Fibroblast of skin of right quadriceps (primary cell): ENCODE measurements at places on chromosomes 1 and 21.

DNA sequence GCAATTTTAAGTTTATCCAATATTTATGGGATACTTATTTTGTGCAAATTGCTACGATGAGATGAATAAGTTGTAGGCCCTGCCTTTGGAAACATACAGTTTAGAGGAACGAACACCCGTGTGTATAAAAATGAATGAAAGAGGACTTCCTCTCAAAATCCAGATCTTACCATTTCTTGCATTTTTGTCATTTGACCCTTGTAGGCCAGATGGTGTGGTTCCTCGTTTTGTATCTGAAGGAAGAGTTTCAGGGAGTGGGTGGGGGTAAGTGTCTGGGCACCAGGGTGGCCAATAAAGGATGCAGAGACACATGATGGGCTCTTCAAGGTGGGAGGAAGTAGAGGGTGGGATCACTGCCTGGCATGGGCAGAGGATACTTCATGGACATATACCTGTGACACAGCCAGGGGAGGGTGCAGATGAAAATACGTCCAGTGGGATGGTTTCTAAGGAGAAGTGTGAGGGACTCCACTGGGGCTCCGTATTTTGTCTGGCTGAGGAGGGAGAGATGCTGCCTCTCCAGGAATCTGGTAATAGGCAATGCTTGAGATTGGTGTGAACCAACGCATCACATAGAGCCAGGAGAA, 14.4 kb downstream of the MAPKAPK2 start:
- DNase-seq: no peak

- peak; percentile 9 for DNase-seq
Measured at GRCh38 chr1:199909137-199909536, 118.4 kb upstream of the NR5A2 start.

GRCh38 chr1:228168563-228169270, 3.1 kb downstream of the IBA57 start:
- no peak for DNase-seq

- DNase-seq: no peak
Measured at GRCh38 chr1:60274422-60275290, 201.1 kb upstream of the C1orf87 start.

GRCh38 chr1:175757381-175758015, 14.1 kb upstream of the TNR start:
- peak; percentile 1 for DNase-seq

DNA sequence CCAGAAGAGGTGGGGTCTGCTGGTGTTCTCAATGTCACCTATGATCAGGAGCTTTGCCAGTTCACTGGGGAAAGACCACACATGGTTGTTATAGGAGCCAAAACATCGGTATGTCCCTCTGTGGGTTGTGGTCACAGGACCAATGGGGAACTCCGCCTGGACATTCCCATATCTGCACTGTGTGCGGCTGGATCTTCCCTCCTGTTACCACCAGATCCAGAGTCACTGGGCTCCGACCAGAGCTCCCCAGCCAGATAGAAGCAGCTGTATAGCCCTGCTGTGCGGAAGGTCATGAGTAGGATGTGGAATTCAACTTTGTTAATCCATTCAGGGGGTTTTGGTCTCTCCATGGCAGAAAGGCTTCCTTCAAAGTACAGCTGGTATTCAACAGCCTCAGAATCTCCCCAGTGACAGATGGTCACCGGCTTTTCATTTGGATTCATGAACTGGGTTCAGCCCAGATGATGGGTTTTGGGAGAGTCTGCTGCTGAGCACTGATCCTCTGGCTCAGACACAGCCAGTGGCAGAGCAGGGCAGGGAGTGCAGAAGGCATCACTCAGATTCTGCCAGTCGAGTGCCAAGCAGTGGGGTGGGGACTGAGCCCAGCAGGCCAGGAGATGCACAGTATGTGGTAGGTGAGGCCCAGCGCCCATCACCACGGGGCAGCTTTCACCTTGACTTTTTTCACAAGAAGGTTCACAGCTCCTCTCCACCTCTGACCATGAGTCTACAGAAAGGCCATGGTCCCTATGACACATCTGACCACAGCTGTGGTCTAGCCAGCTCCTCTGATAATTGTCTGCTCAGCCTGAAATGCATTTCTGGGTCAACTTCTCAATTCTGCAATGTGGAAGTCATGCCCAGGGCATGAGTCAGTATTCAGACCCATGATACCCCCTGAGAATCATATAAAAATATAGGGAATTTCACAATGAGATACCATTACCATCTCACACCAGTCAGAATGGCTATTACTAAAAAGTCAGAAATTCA, 2.9 kb upstream of the SHCBP1L start:
- DNase-seq: peak; percentile 84

GRCh38 chr1:226985239-226985838, 45.2 kb downstream of the COQ8A start:
- no peak for DNase-seq

DNA sequence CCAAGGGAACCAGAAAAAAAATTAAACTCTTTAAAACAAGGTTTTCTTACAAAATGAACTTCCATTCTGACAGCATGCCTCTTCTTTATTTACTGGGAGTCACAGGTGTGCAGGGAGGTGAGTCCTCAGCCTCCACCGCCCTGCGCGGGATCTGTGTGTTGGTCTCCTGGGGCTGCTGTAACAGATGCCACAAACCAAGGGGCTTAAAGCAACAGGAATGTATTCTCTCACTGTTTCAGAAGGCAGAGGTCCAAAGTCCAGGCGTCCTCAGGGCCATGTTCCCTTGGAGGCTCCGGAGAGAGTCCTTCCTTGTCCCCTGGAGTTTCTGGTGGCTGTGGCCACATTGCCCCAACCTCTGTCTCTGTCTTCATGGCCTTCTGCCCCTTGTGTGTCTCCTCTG, 123.6 kb upstream of the C1orf174 start:
- no peak for DNase-seq

GRCh38 chr21:35375115-35375514, 326.0 kb upstream of the RUNX1 start:
- DNase-seq: peak; percentile 94

- peak; percentile 81 for DNase-seq
Measured at GRCh38 chr1:101237229-101237837, 514 bp downstream of the S1PR1 start.

DNA sequence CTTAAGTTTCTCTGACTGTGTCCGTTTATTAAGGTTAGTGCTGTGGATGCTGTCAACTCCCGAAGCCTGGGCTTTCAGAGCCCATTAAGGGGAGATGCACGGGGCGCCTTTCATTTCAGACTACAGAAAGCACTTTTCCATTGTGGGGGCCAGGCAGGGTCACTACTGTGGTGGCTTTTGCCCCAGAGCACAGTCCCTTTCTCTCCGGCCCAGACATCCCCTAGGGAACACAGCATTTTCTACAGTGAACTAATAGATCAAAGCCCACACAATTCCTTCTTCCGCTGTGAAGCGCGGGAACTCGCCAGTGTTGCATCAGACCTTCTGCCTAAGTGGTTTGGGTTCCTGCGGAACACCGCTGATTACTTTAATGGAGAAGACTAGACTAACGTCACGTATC, 26.8 kb upstream of the MAP1LC3C start:
- no peak for DNase-seq

DNA sequence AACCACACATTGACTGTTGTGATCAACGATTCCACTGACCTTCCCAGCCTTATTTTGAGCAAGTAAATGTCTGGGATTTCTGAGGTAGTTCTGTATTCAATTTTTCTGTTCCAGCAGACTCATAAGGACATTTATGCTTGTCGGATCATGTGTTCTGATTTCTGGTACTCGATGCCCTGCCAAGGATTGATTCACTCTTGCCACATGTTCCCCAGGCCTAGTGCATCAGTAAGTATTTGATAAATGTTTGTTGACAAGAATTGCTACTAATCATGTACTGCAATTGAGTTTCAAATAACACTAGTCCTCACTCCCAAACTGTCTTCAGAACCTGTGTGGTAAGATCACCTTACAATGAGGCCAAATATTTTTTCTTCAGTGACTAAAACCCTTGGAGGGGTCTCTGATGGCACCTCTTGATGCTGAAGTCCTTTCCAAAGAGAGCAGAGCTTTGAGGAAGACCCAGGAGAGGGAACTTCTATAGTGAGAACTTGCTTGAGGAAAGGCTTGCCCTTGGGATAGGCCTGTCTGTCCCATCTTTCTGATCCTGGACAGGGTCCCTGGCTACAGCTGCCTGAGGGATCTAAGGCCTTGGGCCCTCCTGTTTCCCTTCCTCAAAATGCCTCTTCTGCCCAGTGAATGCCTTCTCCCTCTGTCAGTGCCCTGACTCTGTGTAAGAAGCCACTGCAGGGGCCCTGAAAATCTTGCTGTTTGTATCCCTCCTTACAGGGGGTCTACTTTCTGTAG, 115.8 kb upstream of the FAM78B start:
- DNase-seq: no peak

- peak; percentile 67 for DNase-seq
Measured at GRCh38 chr1:76068542-76068941, 6.0 kb upstream of the ST6GALNAC3 start.

DNA sequence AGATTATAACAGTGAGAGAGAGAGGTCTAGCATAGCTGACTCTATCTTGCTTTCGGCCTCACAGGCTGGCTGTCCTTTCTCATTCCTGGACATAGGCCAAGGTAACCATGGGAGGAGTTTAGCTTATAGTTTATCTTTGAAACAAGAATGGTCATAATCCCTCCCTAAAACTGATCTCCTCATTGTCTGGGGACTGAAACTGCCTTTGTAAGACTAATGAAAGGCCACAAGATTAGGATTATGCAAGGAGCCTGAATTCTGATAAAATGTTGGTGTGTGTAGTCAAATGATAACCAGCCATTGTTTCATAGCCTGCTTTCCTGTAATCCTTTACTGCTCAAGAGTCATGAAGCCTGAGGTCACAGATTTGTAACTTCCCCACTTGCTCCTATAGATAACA, 131.9 kb upstream of the LYPLAL1 start:
- peak; percentile 3 for DNase-seq

GRCh38 chr1:55127827-55128343, 87.3 kb downstream of the USP24 start:
- peak; percentile 2 for DNase-seq

GRCh38 chr21:42460391-42461184, 35.4 kb downstream of the RSPH1 start:
- no peak for DNase-seq

- no peak for DNase-seq
Measured at GRCh38 chr1:108114033-108114599, 86.0 kb downstream of the SLC25A24 start.

- DNase-seq: peak; percentile 75
Measured at GRCh38 chr1:109595531-109595930, 23.9 kb downstream of the GNAT2 start.

DNA sequence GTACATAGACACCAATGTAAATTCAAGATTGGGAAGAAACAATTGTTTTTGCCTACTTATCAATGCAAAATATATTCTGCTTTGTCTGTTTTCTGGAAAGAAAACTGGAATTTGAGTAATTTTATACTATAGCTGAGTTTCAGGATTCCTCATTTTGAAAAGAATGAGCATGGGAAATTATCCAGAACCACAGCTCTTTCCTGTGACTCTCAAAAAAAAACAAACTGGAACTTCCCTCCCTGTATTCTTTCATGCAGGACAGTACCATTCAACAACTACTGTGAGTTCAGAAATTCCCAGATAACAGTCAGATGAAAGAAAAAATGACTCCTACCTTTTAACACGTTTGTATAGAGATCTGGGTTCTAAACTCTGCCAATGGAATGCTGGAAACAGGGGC, 372.4 kb downstream of the TGFB2 start:
- peak; percentile 61 for DNase-seq

GRCh38 chr1:15786581-15786980, 20.9 kb downstream of the UQCRHL start:
- no peak for DNase-seq

GRCh38 chr1:100896481-100896982, 642 bp downstream of the SLC30A7 start:
- DNase-seq: peak; percentile 41

DNA sequence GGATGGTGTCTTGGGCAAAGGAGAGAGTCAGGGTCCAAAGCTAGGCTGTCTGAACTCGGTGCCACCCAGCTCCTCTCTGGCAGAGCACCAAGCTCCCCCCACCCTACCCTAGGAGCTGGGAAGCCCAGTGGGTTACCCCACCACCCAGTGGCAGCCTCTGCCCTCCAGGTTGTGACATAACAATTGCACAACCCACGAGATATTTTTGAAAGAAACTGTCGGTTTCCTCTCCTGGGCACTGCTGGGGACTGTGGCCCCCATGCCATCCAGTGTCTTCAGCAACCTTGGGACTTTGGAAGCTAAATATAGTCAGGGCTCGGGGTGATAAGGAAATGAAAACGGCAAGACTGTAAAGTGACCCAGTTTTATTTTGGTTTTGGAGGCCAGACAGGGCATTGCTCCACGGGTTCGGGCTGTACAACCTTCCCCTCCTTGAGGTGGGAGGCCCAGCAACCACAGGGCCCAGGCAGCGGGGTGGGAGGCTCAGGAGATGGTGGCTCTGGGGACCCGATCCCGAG, 1.4 kb downstream of the CITED4 start:
- no peak for DNase-seq

DNA sequence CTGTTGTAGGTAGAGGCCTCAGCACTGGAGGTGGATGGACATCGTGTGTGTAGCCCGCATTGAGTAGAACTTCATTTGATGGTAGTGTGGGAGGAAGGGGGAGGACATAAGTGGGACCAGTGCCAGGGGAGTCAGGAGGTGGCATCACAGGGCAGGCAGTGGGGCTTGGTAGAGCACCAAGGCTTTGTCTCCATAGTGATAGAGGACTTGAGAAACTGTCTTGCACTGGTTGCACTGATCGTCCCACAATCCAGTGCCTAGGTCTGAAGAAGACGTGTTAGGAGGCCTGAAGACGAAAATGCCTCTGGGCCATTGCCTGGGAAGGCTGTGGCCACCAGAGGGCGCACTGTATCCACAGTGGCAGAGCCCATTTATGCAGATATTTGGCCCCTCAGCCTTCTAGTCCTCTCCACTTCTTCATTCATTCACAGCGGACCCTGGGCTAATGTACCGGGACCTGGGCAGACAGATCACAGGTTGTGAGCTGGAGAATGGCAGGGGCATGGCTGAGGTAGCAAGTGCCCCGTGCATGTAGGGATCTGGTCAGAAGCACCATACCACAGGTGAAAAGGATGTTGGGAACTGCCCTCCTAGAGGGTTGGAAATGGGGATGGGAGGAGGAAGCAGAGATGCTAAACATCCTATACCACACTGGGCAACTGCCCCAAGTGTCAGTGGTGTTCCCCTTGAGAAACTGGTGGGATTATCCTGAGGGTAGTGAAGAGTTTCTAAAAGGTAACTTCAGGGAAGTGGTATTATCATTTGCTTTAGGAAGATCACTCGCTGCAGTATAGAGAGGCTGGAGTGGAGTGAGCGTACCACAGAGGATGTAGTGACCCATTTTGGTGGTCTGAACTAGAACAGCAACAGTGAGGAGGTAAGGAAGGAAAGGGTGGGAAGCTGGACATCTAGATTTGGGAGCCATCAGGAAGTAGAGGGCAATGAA, 95.3 kb downstream of the PIK3R3 start:
- DNase-seq: peak; percentile 71

GRCh38 chr1:11952455-11953109, 18.1 kb downstream of the PLOD1 start:
- no peak for DNase-seq

GRCh38 chr1:163528710-163529348, 207.1 kb downstream of the NUF2 start:
- peak; percentile 24 for DNase-seq
